Cortex of kidney (tissue), 1 donor: ENCODE measurements at places on chromosomes 11 and 22.

DNA sequence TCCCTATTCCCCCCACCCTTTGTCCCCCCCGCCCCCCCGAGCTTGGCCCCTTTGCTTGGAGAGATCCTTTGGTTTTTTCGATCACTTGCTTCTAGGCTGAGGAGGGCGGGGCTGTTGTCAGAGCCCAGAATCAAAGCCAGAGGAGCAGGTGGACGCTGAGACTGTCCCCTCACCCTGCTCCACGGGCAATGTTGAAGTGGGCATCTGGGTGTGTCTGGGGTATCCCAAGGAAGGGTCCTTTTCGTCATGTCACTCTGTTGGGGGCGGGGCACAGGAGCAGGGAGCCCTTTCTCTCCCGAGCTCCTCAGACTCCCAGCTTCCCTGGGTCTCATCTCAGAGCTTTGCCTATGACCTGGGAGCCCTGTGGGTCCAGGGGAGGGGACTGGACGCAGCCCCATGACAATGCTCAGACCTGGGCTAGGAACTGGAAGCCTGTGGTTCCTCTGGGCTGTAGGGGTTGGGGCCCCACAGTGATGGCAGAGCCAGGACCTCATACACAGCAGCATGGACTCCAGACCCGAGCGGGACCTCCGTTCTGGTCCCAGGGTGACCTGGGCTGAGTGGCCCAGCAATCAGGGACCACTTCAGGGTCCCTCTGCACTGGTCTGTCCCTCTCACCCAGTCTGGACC, 2.9 kb upstream of the APOBEC3A start:
- no peak for DNase-seq

DNA sequence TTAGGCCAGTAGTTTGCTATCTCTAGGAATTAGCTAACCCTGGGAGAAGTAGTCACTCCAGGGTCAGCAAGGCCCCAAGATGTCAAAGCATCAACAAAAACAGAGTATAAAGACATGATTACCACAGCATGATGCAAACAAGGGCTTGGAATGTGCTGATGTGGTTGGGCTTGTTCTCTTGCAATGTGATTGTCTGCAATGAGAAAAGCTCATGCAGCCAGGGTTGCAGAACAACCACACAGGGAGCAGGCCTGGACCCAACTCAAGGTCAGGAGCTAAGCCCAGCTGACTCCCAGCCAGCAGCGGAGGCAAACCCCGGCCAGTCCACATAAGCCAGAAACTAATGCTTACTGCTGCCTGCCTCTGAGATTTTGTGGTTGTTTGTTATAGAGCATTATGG, 132.4 kb upstream of the ZC3H12C start:
- DNase-seq = no peak

DNA sequence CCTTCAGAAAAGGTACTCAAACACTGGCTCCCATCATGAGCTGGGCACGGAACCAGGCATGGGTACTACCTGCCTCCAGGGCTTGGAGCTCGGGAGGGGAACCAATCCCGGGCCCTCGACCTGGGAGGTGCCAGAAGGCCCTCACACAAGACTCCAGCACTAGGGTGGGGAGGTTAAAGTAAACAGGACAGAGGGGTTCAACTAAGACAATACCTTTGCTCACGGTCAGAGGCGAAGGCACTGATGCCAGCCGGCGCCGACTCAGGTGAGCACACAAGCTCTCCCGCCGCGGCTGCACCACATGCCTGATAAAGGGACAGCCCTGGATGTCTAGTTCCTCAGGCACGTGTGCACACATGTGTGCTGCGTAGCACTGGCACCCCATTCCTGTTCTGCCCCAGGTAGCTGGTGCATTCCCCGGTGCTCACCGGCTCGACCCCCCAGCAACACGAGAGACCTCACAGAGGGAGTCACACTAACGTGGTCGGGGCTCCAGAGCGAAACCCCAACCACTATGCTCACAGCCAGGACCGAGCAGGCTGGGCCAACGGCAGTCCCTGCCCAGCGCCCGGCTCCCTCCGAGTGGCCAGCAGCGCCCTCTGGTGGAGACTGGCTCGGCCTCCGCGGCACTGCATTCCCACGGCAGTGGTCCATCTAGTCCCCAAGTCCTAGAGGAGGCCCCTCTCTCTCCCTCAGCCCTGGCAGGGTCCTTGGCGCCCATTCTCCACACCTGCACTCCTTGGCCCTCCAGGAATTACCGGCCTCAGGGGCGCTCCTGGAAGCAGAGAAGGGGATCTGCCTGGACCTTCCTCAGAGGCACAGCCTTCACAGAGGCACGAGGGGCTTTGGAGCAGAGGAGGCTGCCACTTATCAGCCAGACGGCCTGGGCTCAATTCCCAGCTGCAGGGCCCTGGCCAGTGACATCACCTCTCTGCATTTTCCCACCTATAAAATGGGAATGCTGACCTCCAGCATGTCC, 28.8 kb upstream of the MOB2 start:
- no peak for DNase-seq

- no peak for DNase-seq
Observed at GRCh38 chr22:41245917-41246499, 5.3 kb upstream of the CHADL start.

GRCh38 chr11:119626197-119626841, 102.7 kb downstream of the NECTIN1 start:
- DNase-seq = no peak

GRCh38 chr22:33873666-33874065, 46.6 kb downstream of the LARGE1 start:
- DNase-seq = no peak

DNA sequence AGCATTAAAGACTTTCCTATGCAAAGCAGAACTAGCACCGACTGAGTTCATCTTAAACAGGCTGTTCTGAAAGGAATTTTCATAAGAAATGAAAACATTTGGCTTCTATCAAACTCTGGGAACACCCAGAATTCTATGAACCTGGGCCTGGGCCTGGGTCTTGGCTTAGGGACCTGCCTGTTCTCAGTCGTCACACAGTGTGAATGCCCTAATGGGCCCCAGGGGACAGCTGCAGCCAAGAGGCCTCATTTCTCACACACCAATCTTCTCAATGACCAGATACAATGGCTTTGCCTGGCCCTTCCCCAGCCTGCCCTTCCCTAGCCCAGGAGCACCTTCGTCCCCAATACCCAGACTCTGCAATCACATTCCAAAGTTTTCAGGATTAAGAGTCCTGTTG, 234.9 kb upstream of the ARHGAP20 start:
- DNase-seq = no peak

DNA sequence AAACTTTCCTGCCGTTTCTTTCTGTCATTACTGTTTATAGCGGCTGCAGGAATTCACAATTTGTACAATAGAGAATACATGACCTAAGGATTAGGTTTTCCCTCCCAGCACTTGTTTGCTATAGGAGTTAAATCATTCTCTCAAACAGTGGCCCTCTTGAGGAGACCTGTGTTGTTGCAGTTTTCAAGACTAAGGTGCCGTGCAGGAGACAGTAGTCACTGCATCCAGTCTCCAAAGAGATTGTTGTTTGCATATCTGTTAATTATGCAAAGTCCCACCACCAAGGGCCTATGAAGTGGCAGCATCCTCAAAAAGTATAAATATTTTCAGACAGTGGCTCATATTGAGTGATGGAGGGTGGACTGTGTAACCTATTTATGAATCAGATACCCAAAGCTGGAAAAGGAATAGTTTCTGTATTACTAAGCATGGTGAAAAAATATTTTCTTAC, 2.3 kb downstream of the PRSS23 start:
- no peak for DNase-seq

GRCh38 chr11:76185511-76185910, 20.8 kb downstream of the WNT11 start:
- DNase-seq = no peak

- DNase-seq = no peak
Observed at GRCh38 chr11:59273373-59273841, 60.7 kb upstream of the MPEG1 start.

DNA sequence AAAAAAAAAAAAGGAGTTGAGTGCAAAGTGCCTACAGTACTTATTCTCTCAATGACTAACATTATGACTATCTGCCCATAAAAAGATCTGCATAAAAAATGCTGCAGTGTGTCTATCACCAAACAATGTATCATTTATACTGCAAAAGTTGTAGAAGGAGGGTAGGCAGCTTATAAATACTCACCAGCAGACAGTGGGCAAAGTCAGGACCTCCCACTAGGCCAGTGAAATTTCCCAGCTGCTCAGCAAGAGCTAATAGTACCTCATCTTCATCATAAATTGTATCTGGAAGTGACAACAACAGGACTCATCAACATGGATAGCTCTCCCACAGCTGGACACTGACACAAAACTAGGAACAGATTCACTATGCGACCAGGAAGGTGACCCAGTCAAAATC, 1.6 kb downstream of the PPP2R1B start:
- no peak for DNase-seq

DNA sequence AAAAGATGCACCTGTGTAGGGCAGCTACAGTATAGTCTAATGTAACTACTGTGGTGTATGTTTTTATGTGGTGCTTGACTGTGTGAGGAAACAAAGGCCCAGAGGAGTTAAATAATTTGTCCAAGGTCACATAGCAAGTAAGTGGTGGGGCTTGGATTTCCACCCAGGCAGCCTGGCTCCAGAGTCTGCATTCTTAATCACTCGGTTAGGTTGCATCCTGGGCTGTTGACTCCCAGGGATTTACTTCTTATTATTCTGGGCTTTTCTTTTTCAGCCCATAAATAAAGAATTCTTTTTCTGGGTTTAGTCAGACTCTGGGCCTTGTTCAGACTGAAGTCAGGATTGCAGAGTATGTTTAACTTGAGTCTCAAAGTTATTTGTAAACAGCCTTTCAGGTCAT, 82.1 kb downstream of the ARHGAP42 start:
- DNase-seq = no peak

- no peak for DNase-seq
Observed at GRCh38 chr22:44109416-44109815, 71.3 kb upstream of the PARVG start.

DNA sequence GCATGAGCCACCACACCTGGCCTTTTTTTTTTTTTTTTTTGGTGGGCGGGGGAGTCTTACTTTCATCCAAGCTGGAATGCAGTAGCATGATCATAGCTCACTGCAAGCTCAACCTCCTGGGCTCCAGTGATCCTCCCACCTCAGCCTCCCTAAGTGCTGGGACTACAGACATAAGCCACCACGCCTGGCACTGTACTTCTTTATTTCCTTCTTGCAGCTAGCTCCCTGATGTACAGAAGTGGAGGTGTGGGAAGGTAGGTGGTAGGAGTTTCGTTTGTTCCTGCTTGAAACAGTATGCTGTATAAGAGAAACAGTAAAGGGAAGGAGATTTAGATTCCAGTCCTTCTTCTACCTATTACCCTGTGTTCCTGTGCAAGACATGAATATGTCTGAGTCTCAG, 72.1 kb downstream of the WNT11 start:
- DNase-seq = no peak

- DNase-seq = no peak
Observed at GRCh38 chr11:70682056-70682455, 283.7 kb downstream of the CTTN start.

DNA sequence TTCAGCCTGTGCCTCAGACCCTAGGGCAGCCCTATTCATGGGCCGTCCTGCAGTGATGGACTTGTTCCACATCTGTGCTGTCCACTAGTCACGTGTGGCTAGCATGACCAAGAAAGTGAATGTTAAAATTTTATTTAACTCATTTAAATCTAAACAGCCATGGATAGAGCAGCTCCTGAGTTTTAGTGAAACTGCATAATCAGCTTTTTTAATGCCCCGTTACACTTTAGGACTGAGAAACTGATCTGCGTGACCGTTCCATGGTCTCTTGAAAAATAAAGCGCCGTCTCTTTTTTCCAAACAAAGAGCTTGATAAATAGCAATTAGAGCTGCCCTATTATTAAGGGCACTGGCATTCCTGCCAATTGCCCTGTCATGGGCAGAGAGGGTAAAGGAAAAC, 76.5 kb upstream of the SNX19 start:
- DNase-seq = no peak

GRCh38 chr22:39209756-39210155, 35.0 kb downstream of the PDGFB start:
- no peak for DNase-seq

- no peak for DNase-seq
Observed at GRCh38 chr11:60378354-60378753, at the start of gene MS4A7. TSS of gene MS4A7 (plus strand) at chr11:60378532. CDS start at chr11:60383142, 4,610 bp downstream.
